ENCODE measurements at places on chromosomes 1 and 21. TPM values are rescaled to one million over a fixed set of nuclear protein-coding genes. Genes with fewer than 3 reads are reported as not detected.

Gene LEFTY1
- not detected for total RNA-seq

Gene PIGR
- total RNA-seq: 0.31 TPM

Gene RGS7
- total RNA-seq: not detected

Gene COG2
- 42.4 TPM for total RNA-seq

Gene MIXL1
- total RNA-seq: 0.11 TPM

Gene FAAH
- total RNA-seq: 5.3 TPM

Gene IFI44
- total RNA-seq: 5.2 TPM

Gene ZNF683
- 1.6 TPM for total RNA-seq

Gene CYYR1
- not detected for total RNA-seq

Gene ACTL8
- total RNA-seq: not detected

Gene NR5A2
- not detected for total RNA-seq

Gene VCAM1
- total RNA-seq: 2.4 TPM

Gene DFFB
- 12.2 TPM for total RNA-seq

Gene CAMK2N1
- total RNA-seq: 2.5 TPM

Gene RNF2
- total RNA-seq: 28.9 TPM

Gene LEFTY2
- not detected for total RNA-seq

Gene PLA2G2F
- not detected for total RNA-seq

Gene C1QB
- total RNA-seq: not detected

Gene KLF17
- total RNA-seq: not detected

Gene NEXN
- 0.55 TPM for total RNA-seq

Gene ZDHHC18
- total RNA-seq: 64.4 TPM

Gene FAM131C
- 0.15 TPM for total RNA-seq

Gene OLIG2
- not detected for total RNA-seq

Gene TNFRSF14
- 153 TPM for total RNA-seq

Gene LAMC1
- total RNA-seq: 0.27 TPM

Gene CYP4X1
- not detected for total RNA-seq

Gene GOLT1A
- total RNA-seq: not detected

Gene AGMAT
- total RNA-seq: 19.6 TPM

Gene DCLRE1B
- 33.2 TPM for total RNA-seq

Gene GCSAML
- 0.80 TPM for total RNA-seq

Gene LAPTM5
- 177 TPM for total RNA-seq

Gene CHIT1
- 0.06 TPM for total RNA-seq

Gene SH3D21
- total RNA-seq: 6.7 TPM

Gene DNAJC28
- total RNA-seq: 0.36 TPM

All from activated CD8-positive, alpha-beta memory T cell treated with anti-CD3 and anti-CD28 coated beads for 36 hours (primary cell).